ENCODE measurements at places on chromosomes 3 and 15. TPM values are rescaled to one million over a fixed set of nuclear protein-coding genes. Genes with fewer than 3 reads are reported as not detected.

The SLC28A2 gene
- polyA plus RNA-seq = 0.76 TPM

The ATP13A5 gene
- polyA plus RNA-seq = not detected

The SNX4 gene
- 77.8 TPM for polyA plus RNA-seq

The SLC28A1 gene
- polyA plus RNA-seq = 0.75 TPM

The CCDC33 gene
- 4.8 TPM for polyA plus RNA-seq

DNA sequence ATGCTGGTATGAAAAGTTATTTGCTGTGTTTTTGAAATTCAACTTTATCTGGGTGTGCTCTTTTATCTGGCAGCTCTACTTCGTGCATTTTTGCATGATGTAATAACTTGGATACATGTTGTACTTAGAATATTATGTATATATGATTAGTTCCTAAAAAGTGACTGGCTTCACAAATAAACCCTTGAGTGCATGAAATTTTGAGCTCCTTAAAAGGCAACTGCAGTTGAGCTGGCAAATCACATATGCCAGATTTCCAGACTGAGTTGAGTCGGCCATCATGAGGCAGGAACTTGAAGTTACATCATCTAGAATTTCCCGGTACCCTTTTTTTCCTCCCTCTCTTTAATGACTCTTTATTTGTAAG is 162.5 kb downstream of the FNDC3B start:
- DNase-seq = no peak

- no peak for DNase-seq
Measured at GRCh38 chr3:27685474-27685873, 36.6 kb downstream of the EOMES start.

DNA sequence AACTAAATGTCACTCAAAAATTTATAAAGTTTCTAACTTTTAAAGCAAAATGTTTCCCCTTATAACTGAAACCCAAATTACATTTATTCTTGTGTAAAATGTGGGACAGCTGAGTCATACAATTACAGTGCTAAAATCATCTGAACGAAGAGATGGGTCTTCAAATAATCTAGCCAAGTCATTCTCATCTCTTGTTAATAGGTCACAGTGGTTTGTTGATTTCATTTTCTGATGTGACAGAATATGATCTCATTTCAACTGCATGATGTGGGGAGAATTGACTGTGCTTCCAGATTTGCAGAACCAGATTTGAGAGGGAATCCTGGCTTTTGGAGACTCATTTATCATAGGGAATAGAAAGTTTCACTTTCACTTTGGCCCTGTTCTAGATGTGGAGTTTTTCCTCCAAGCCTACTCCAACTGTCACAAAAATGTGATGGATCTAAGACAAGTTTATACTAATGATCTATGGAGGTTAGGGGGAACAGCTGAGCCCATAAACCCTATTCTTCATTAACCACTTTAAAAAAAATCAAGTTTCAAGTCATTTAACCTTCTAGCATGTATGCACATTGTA is 685.0 kb downstream of the PDCD6IP start:
- DNase-seq = no peak

DNA sequence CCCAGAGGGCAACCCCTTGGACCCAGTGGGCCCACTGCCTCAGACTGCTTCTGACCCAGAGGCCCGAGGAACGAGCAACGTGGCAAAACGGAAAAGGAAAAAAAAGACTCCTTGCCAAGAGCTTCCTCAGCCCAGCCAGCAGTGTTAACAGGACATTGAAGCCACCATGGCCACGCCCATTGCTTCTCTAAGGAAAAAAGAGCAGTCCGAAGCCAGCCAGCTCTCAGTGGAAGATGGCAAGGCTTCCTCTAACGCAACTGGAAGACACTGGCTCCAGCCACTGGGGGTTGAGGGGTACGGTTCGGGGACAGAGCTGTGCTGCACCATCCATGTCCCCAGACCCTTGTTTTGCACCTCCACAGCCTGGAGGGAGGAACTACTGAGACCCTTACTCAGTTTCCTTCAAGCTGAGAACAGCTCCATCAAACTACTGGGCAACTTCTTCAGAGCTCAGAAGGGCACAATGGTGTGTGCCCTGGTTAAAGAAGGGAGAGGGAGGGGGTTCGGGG is 10.7 kb downstream of the BMF start:
- no peak for DNase-seq

DNA sequence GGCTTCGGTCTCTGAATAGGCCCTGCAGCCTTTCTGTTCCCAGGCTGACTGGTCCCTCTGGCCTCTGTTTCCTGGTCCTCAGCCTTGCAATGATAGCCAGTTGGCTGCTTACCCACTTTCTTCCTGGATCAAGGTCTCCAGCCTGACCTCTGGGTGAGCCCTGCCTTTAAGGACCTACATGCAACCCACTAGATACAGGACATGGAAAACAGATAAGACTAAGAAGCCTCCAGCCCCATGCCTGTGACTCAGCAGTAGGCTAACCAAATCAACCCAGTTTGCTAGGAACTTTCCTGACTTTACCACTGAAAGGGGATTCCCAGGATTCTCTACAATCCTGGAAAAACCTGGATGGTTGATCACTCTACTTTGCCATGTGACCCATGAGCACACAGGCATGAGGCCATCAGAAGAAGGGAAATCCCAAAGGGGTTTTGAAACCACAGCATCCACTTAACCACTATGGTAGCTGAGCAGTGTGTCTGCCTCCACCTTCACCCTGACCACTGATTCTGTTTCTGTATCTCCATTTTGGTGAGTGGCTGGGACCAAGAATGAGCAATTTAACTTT is 188.1 kb downstream of the CHST2 start:
- DNase-seq = no peak

DNA sequence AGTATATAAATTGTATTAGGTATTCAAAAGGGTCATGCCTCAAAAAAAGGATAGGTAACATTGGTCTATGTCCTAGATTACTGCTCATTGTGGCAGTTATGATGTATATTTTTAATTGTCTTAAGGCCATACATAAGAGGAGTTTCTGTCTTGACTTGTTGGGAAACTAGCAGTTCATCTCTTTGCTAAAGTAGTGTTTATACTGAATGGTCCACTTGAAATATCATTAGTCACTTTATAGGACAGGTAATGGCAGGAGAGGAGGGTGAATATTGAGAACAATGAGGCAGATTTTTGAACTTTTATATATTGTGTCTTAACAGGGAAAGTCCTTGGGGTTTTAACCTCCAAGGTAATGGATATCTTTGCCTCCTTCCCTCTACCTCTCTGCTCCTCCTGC is 58.4 kb downstream of the TP63 start:
- no peak for DNase-seq

GRCh38 chr15:67110361-67110781 is 45.0 kb downstream of the SMAD3 start:
- no peak for DNase-seq

DNA sequence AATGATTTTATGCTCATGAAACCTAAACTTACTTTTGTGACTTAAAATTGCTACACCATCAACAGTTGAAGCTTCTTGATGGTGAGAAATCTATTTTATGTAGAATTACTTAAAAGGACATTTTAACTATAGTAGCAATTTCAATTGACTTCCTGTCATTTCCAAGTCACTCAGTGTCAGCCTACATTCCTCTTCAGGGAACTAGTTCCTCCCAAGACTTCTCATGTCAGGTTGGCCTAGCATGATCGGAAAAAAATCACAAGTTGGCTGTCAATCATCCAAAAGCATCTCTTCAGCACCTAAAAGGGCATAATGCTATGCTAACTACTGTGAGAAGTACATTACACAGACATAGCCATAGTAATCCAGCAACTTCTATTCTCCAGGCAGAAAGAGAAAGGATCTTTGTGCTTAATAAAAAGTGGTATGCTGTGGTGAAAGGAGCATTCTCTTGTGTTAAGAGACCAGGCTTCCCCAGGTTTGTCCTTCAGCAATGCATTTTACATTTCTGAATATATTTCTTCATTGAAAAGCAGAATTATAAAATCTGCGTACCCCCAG is 893.7 kb downstream of the AGBL1 start:
- no peak for DNase-seq
